ENCODE measurements at places on chromosomes 3 and 15. TPM values are rescaled to one million over a fixed set of nuclear protein-coding genes. Genes with fewer than 3 reads are reported as not detected.

Gene C3orf49
- polyA plus RNA-seq, result not detected

DNA sequence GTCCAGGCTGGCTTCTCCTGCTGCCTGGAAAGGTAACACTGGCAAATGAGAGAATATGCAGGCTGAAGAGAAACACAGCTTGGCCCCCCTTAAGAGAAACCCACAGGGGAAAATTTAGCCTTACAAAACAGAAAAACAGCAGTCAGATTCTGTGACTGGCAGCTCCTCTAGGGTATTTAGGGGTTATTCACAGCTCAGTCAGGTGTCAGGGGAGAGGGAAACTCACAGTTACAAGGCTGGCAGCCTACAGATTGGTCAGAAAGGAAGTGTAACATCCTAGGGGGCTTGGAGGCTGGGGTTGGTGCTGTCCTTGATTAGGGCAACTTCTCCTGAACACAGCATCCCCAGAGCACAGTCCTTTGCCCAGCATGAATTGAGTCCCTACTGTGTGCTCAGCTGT lies 81.4 kb downstream of the SEMA5B start:
- H3K27me3 ChIP-seq, result no peaks in the 10 kb centered on the region
- H3K36me3 ChIP-seq, result no peaks in the 10 kb centered on the region
- no peak for DNase-seq
- no peak overlapping the region for H3K27ac ChIP-seq

DNA sequence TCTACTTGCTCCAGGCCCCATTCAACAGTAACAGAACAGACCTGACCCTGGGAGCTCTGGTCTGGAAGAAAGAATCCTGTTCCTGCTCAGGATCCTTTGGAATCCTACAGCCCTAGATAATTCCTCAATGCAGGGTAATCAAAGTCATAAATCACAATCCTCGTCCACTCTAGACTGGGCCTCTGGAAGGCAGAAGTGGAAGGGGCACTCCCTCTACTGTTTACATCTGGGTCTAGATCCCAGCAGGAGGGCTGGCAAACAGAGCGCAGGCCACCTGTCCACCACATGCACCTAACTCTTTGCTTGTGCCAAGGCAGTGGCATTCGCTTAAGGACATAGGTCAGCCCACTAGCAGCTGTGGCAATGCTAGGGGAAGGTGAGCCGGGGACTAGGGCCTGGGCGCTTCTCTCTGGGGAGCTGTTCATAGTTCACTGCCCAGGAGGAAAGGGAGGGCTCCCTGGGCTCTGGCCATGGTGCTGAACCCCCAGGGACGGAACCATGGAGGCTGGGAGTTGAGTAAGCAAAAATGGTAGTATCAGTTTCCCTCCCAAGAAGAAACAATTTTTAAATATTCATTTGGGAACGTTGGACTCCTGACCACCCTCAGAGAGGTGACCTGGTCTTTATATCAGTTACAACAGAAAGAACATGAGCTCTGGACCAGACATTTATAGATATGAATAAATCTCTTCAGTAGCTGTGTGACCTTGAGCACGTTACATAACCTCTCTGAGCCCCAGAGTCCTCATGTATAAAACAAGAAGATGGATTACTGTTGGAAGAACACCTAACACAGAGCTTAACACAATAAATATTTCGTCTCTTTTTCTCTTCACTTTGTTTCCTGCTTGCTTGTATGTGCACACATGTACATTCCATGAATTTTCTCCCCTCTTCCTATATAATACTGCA lies 90.2 kb downstream of the NTRK3 start:
- H3K27ac ChIP-seq, result no peak overlapping the region
- H3K36me3 ChIP-seq, result no peaks in the 10 kb centered on the region
- H3K4me3 ChIP-seq, result no peak overlapping the region
- no peak for DNase-seq

- H3K4me1 ChIP-seq, result no peaks in the 10 kb centered on the region
- no peak for DNase-seq
- no peak overlapping the region for H3K4me3 ChIP-seq
- H3K36me3 ChIP-seq, result no peaks in the 10 kb centered on the region
- no peaks in the 10 kb centered on the region for H3K27me3 ChIP-seq
These were observed 77.1 kb upstream of the CACNA2D3 start for GRCh38 chr3:54045061-54045815.

DNA sequence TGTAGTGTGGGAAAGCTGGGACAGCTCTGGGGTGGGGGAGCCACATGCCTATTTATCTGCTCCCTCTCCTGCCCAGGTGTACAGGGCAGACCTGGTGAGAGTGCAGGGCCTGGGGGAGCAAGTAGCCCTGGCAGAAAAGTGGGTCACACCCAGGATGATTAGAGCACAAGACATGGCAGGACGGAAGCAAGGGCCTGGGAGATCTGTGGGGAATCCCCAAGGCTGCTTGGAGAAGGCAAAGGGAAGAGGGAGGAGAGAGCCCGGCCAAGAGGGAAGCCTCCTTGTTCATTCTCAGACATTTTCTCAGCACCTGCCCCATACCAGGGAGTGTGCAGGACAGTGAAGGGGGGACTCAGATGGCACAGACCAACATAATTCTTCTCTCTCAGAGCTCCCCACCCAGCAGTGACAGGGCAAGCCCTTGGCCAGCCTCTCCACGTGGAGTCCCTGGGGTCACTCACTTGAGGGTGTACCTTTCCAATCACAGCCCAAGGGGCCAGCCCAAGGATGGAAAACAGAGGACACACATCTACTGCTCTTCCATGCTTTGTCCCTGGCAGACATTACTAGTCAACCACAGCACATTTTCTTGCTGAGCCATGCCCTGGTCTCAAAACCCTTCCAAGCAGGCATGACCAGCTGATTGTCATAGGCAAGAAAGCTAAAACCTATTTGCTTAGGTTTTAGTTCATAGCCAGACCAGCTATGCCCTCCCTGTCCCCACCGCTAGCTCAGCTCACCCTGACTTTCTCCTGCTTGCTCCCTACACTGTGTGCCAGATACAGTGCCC lies 4.9 kb upstream of the DUSP7 start:
- no peaks in the 10 kb centered on the region for H3K36me3 ChIP-seq
- no peak overlapping the region for H3K27ac ChIP-seq
- no peaks in the 10 kb centered on the region for H3K27me3 ChIP-seq
- H3K4me1 ChIP-seq, result peaks cover 11% of the 10 kb centered on the region
- no peak for DNase-seq
- no peak overlapping the region for H3K4me3 ChIP-seq

DNA sequence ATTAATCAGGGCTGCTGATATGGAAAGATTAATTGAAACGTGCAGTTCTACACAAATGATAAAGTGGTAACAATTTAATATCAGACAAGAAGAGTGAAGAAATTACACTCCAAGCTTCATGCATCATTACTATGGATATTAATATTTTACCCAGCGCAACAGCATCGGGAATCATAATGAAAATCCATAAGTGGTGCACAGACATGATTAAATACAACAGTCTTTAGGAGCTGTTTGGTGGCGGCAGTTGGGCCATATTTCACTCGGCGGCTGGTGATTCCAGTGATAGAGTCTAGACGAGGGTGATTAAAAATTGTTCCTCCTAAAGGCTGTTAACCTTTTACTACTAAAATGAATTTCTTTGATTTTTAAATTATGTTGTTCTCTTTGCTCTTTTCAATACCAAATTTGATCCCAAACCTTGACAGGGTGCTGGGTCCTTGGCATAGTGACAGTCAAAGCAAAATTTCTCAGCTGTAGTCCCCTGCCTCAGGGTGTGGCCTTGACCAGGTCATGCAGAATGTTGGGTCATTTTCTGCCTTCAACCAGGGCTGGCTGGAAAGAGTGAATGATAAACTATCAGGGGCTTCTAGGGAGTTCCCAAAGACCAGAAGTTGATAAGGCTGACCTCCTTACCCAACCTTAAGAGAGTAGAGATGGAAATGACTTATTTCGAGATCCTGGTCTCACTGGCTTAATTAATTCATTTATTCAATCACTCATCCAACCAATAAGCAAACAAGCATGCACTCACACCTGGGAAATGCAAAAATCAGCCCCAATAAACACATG lies 392.0 kb downstream of the IL20RB start:
- no peaks in the 10 kb centered on the region for H3K4me1 ChIP-seq
- no peak for DNase-seq

GRCh38 chr3:63578858-63579257 lies 73.6 kb upstream of the SNTN start:
- H3K27ac ChIP-seq, result no peak overlapping the region
- no peaks in the 10 kb centered on the region for H3K4me1 ChIP-seq
- H3K27me3 ChIP-seq, result no peaks in the 10 kb centered on the region
- H3K4me3 ChIP-seq, result no peak overlapping the region

Gene CCRL2
- polyA plus RNA-seq, result 3.0 TPM

GRCh38 chr3:178823150-178823549 lies 248.5 kb downstream of the ZMAT3 start:
- no peaks in the 10 kb centered on the region for H3K36me3 ChIP-seq
- no peak overlapping the region for H3K4me3 ChIP-seq
- no peak for DNase-seq

Gene LCTL
- not detected for polyA plus RNA-seq

DNA sequence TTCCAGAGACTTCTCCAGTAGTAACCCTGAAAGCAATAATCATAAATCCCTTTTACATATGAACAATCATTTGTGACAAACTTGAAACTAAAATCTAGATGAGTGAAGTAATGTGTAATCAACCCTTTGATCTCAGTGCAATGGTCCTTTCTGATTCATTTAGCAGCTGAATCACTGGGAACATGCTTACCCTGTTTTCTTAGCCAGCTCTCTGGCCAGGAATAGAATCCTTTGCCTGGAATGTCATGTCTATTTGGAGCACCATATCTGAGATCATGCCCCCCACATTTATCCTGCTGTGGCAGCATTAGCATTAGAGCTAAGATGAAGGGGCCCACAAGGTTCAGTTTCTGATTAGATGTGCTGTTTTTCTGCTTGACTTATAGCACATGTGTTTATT lies 309.8 kb downstream of the OXSM start:
- H3K36me3 ChIP-seq, result no peaks in the 10 kb centered on the region
- no peaks in the 10 kb centered on the region for H3K27me3 ChIP-seq
- no peak for DNase-seq

GRCh38 chr15:51718219-51718618 lies 19.2 kb downstream of the LYSMD2 start:
- H3K4me1 ChIP-seq, result peaks cover 13% of the 10 kb centered on the region
- H3K36me3 ChIP-seq, result no peaks in the 10 kb centered on the region
- no peak for DNase-seq
- no peak overlapping the region for H3K27ac ChIP-seq
- no peaks in the 10 kb centered on the region for H3K27me3 ChIP-seq
- H3K4me3 ChIP-seq, result no peak overlapping the region

GRCh38 chr15:31173790-31174450 lies 72.4 kb upstream of the TRPM1 start:
- no peak overlapping the region for H3K4me3 ChIP-seq
- DNase-seq, result no peak
- H3K27me3 ChIP-seq, result no peaks in the 10 kb centered on the region
- H3K4me1 ChIP-seq, result no peaks in the 10 kb centered on the region
- H3K27ac ChIP-seq, result no peak overlapping the region
- H3K36me3 ChIP-seq, result no peaks in the 10 kb centered on the region

Gene CYP1A2
- polyA plus RNA-seq, result not detected

Gene GUCA1C
- polyA plus RNA-seq, result not detected

Gene IL5RA
- polyA plus RNA-seq, result 0.06 TPM

Gene ZIC1
- polyA plus RNA-seq, result not detected

DNA sequence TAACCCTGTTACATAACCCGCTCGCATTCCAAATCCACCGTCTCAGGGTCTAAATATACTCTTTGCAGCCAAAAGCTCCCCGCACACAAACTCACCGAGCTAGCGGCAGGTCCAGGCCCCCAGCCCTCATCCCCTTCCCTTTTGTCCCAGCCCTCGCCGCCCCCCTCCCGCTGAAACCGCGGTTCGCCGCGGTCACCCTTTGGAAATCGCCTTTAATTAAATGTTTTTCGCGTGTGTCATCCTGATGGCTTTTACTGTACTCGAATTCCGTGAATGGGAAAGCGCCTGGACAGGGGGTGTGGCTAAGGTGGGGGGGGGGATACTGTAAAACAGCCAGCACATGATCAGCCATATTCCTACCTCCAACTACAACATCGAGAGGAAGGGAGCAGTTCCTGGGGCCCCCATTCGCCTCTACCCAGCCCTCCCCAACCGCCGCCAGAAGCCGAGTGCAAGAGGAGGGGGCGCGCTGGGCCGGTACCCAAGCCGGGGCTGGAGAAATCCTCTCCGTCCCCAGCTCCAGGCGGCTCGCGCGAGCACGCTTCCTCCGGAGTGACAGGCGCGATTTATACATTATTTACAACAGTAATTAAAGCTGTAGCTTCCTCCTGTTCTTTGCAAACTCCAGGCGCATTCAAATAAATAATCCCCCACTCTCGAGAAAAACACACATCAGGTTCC lies 1.7 kb downstream of the RORA start:
- H3K27ac ChIP-seq, result peak overlapping the region; percentile 62
- H3K27me3 ChIP-seq, result no peaks in the 10 kb centered on the region
- H3K4me1 ChIP-seq, result no peaks in the 10 kb centered on the region
- peak overlapping the region; percentile 77 for H3K4me3 ChIP-seq

GRCh38 chr3:38411591-38411990 lies 42.1 kb upstream of the ACVR2B start:
- no peak overlapping the region for H3K4me3 ChIP-seq
- no peaks in the 10 kb centered on the region for H3K27me3 ChIP-seq
- H3K27ac ChIP-seq, result no peak overlapping the region

- DNase-seq, result no peak
- no peaks in the 10 kb centered on the region for H3K27me3 ChIP-seq
- H3K36me3 ChIP-seq, result no peaks in the 10 kb centered on the region
These were observed 356.9 kb upstream of the RBMS3 start for GRCh38 chr3:28923994-28924393.

DNA sequence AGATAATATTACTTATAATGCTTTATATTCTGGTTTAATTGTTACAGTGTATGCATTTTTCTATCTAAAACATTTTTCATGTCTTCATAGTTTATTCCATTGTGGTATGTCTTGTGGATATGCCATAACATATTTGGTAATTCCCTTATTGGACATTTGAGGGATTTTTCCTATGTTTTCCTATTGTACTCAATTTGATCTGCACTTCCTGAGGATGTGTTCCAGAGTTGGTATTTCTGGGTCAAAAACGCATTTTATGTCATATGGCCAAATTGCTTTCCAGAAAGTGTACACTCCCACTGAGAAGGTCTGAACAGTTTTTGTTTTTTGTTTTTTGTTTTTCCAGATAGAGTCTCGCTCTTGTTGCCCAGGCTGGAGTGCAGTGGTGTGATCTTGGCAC lies 6.8 kb downstream of the ARL8B start:
- no peaks in the 10 kb centered on the region for H3K27me3 ChIP-seq
- no peak for DNase-seq
- H3K27ac ChIP-seq, result no peak overlapping the region
- H3K4me1 ChIP-seq, result peaks cover 30% of the 10 kb centered on the region
- no peak overlapping the region for H3K4me3 ChIP-seq

Gene CCDC80
- polyA plus RNA-seq, result 30.0 TPM

Data from sigmoid colon (tissue), 7 donors.